AG08395 (cell line): ENCODE measurements at places on chromosomes 1 and 21.

DNA sequence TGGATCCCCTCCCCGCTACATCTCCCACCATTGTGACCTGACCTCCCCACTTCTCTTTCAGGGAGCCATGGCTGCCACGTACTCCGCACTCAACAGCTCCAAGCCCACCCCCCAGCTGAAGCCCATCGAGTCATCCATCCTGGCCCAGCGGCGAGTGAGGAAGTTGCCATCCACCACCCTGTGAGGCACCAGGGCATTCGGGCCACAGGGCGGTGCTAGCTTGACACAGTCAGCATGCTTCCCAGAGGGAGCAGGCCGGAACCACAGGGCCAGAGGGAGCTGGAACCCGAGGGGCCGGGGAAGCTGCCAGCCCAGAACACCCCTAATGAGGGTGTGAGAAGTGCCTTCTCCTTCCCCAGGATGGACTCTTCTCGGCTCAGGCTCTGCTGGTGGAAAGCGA is 44.5 kb downstream of the RPS6KA1 start:
- DNase-seq, result no peak

GRCh38 chr1:185363205-185363604 is 46.2 kb upstream of the IVNS1ABP start:
- no peak for DNase-seq

- no peak for DNase-seq
Observed at GRCh38 chr1:12409681-12410080, 179.9 kb downstream of the VPS13D start.

- no peak for DNase-seq
Observed at GRCh38 chr1:107788206-107789202, 176.5 kb downstream of the VAV3 start.

- DNase-seq, result no peak
Observed at GRCh38 chr1:218426343-218426657, 81.2 kb downstream of the TGFB2 start.

GRCh38 chr1:49333906-49334305 is 557.2 kb upstream of the BEND5 start:
- DNase-seq, result no peak

GRCh38 chr1:56967900-56968832 is 2.4 kb upstream of the C8B start:
- peak; percentile 33 for DNase-seq

DNA sequence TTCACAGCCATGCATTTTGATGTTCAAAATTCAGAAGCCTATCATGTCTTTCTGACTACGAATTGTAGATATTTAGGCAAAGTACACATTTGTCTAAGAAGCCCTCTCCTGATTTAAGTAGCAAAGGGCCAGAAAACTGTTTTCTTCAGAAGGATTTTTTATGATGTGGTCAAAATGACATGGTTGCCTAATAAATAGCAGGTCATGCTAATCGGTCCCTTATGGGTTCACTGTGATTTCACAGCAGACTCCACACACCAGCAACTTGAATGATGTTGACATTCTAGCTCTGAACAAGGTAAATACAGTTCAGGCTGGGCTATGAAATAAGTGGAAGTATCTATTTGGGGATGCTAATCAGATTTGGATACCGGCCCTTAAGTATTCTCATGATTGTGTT is 178.7 kb upstream of the DPYD start:
- DNase-seq, result peak; percentile 45

DNA sequence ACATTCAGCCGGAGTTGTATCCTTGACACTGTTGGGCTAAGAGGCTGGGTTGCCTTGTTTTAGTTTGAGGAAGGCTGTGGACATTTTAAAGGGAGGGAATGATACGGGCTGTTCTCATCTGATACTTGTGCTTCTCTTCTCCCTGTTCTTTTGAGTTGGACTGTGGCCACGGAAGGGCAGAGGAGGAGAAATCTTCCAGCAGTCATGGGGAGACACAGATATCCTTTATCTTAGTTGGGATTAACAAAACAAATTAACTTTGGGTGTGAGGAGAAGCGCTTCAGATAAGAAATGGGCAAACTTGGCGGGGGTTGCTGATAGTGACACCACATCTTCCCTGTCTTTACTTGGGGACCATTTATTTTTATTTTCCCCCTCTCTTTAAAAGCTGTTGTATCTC is 138.8 kb downstream of the ROR1 start:
- no peak for DNase-seq

- no peak for DNase-seq
Observed at GRCh38 chr1:68777851-68778250, 281.0 kb upstream of the DEPDC1 start.

DNA sequence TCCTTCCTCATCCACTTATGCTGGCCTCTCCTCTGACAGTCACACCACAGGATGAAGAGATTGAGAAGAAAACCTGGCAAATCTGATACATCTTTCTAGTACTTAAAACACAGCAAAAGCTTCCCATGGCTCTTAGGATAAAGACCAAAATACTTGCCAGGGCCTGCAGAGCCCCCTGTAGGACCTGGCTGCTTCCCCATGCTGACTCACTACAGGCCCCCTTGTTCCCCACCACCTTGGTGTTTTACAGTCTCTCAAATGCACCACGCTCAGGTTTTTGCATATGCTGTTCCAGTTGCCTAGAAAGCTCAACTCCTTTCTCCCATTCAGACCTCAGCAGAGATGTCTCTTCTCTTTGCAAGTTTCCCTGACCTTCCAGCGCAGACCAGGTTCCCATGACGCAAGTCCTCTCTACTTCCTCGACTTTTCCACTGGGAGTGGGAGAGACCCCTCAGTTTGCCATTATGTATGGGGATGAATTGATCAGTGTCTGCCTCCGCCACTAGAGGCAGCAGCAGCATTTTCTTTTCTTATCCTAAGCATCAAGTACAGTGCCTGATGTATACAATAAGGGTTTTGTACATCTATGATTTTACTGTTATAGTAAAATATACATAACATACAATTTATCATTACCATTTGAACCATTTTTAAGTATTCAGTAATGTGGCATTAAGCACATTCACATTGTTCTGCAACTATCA is 113.8 kb upstream of the C8B start:
- no peak for DNase-seq

- DNase-seq, result no peak
Observed at GRCh38 chr1:84899969-84900368, 7.0 kb upstream of the LPAR3 start.

DNA sequence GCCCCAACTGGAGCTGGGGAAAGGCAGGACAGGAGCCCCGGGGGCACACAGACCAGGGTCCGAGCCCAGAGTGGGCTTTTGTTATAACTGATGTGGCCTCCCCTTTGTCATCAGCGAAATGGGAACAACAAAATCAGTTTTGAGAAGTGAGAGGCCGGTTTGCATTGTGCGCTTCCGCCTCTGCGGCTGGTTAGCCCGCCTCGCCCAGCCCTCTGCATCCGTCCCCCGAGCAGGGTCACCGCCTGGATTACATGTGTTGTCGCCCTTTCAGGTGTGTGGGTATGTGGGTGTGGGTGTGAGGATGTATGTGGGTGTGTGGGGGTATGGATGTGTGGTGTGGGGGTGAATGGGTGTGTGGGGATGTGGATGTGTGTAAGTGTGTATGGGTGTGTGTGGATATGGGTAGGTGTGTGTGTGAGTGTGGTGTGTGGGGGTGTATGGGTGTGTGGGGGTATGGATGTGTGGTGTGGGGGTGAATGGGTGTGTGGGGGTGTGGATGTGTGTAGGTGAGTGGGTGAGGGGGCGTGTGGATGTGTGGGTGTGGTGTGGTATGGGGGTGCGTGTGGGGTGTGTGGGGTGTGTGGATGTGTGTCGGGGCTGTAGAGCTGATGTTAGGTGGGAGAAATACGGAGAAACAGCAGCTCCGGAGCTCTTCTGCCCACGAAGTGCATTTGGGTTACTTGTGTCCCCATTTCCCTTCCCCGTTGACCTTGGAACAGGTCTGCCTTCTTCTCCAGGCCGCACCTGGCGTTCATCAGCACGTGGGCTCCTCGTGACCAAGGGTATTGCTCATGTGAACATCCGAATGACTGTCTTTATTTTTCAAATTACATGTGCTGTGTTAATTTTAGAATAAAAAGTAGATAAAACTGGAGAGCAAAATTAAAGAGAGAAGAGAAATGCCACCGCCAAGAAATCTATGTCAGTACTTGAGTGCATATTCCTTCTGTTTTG is 67.6 kb downstream of the FHAD1 start:
- DNase-seq, result no peak

DNA sequence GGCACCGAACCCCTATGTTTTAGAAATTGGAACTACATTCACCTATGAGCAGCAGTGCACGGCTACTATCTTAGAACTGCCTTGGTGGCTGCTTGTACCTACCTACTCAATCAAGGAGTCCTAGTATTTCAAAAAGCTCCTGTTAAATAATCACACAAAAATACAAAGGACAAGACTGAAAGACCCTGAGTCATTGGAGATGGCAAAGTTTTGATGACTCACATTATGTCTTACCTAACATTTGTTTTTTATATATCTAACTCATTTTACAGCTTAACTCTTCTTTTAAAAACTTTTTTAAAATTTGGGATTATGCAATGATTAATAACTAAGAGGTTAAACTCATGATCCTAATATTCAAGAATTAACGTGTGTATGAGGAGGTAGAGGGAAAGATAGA is 1206.0 kb upstream of the TMPRSS15 start:
- no peak for DNase-seq

DNA sequence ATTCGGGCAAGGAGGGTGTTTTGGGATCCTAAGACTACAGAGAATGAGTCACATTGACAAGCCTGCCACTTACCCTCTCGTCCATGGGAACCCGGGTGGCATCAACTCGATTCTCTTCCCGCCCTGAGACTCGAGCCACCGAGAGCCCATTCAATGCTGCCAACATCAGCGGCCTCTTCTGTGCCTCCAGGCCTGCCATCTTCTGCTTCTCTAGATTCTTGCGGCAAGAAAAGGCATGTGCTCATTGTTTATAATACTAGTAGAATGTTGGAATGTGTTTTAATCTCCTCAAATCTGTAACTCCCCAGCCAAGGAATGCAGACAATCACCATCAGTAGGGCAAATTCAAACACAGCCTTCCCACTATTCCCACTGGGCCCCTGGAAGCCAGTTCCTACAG is 96.9 kb downstream of the SMYD2 start:
- peak; percentile 80 for DNase-seq

GRCh38 chr1:17609529-17609928 is 70.0 kb downstream of the ARHGEF10L start:
- DNase-seq, result no peak

- DNase-seq, result no peak
Observed at GRCh38 chr21:43832158-43832550, 32.9 kb upstream of the AGPAT3 start.

DNA sequence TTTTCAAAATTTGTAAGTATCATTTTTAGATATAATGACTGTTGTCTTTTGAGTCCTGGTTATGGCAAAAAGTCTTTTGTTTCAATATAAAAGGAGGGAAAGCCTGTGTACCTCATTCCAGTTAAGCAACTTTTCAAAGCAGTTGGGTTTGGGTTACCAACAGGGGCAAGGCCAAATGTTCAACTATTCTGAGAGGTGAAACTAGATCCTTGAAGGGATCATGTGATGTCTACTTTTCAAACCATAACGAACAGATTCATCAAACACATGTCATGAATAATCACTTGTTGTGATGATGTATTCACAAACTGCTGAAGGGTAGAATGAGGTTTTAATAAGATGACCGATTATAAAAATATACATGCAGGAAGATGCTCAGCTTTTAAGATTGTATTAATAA is 171.3 kb downstream of the HHAT start:
- no peak for DNase-seq

DNA sequence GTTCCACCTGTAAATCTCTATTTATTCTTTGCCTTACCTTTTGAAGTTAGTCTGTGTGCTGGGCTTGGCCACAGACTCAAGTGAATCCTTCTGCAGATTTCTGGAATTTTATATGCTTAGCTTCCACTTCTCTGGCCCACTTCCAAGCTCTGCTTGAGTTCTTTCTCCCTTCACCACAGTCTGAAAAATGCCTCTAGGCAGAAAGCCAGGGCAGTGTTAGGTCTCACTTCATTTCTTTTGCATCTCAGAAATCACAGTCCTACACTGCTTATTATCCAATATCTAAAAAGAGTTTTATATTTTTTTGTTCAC is 48.9 kb downstream of the INKA2 start:
- DNase-seq, result peak; percentile 73

GRCh38 chr1:240027059-240027462 is 64.6 kb upstream of the FMN2 start:
- DNase-seq, result peak; percentile 76

DNA sequence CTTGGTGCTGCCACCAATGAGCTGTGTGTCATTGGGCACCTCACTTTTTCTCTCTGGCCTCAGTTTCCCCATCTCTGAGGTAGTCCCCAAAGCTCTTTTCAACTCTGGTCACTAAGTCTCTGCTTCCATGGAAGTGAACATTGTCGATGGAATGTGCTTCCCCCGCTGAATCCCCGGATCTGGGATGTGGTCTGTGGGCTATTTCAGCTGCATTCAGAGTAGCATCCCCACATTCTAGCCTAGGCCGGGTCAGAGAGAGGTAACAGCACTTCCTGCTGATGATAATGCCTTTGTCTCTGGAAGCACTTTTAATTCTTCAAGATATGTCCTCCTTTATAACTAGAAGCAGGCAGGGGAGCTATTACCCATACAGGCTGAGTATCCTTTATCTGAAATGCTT is 29.8 kb downstream of the RASSF5 start:
- DNase-seq, result no peak
